ENCODE measurements at places on chromosomes 4 and X.

DNA sequence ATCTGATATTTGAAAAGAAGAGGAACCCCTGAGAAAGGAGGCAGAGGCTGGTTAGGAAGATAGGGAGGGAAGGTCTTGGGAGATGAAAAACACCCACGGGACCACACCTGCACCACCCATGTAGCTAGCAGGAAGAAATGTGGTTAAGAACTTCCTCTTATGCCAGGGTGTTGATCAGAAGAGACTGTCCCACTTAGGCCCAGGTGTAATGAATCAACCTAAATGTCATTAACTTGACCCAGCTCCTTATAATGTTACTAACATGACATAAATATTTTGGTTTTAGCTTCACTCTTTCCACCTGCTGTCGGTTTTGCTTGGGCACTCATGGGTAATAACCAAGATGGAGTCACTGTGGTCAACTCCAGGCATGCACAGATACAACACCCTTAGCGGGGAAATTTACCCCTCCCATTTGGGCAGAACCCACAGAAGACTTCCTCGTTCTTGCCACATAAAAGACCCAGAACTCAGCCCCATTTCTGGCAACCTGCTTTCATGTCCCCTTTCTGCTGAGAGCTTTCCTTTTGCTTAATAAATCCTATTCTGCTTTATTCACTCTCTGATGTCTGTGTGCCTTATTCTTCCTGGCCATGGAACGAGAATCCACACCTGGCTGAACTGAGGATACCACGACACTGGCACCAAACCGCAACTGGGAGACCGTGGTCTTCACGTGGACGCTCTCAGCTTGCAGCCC is 46.8 kb downstream of the ZNF141 start:
- no peak for DNase-seq

DNA sequence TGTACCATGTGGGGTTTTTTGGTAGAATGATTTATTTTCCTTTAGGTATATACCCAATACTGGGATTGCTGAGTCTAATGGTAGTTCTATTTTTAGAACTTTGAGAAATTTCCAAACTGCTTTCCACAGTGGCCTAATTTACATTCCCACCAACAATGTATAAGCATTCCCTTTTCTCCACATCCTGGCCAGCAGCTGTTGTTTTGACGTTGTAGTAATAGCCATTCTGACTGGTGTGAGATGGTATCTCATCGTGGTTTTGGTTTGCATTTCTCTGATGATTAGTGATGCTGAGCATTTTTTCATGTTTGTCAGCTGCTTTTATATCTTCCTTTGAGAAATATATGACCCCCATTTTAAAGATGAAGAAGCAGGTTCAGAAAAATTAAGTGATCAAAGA is 153.7 kb downstream of the CBR4 start:
- DNase-seq, result no peak

DNA sequence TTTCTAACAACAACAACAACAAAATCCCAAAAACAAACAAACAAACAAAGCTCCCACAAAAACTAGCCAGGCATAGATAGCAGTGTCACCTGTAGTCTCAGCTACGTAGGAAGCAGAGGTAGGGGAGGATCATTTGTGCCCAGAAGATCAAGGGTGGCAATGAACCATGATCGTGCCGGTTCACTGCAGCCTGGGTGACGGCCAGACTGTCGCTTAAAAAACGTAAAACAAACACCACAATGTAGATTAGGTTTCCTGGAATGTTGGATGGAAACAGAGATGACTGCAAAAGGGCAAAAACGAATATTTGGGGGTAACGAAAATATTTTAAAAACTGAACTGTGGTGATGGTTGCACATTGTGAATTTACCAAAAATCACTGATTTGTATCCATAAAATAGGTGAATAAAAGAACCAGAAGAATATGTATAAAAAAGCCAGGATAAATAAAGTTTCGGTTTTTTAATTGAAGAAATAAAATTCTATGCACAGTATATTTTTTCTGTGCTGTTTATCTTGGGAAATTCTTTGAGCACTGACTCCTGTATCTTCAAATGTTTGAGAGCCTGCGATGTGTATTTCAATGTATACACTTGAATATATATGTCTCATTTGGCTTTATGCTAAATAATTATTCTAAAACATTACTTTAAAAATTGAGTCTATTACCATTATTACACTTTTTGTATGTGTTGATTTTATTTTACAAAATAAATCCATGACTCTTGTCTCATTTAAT is 1477.0 kb downstream of the PCDH7 start:
- DNase-seq, result peak; percentile 85

- no peak for DNase-seq
Observed at GRCh38 chr4:170705907-170706306, 616.2 kb upstream of the AADAT start.

DNA sequence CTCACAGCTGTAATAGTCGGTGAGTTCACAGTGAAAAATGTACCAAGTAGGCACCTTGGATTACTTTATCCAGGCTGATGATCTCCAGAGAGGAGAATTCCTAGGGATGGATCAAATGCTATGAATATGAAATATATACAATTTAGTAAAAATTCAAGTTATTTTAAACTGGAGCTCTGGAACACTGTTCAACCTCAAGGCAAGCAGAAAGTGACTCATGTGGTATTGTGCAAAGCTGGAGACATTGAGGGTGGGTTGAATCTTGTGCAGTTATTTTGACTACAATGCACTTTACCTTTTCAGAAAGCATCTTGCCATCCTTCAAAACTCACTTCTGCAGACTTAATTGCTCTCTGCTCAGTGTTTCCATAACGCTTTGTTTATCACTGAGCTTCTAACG is 43.4 kb downstream of the OSTC start:
- DNase-seq, result no peak

GRCh38 chr4:70681704-70682103 is 6.6 kb upstream of the UTP3 start:
- DNase-seq, result no peak

DNA sequence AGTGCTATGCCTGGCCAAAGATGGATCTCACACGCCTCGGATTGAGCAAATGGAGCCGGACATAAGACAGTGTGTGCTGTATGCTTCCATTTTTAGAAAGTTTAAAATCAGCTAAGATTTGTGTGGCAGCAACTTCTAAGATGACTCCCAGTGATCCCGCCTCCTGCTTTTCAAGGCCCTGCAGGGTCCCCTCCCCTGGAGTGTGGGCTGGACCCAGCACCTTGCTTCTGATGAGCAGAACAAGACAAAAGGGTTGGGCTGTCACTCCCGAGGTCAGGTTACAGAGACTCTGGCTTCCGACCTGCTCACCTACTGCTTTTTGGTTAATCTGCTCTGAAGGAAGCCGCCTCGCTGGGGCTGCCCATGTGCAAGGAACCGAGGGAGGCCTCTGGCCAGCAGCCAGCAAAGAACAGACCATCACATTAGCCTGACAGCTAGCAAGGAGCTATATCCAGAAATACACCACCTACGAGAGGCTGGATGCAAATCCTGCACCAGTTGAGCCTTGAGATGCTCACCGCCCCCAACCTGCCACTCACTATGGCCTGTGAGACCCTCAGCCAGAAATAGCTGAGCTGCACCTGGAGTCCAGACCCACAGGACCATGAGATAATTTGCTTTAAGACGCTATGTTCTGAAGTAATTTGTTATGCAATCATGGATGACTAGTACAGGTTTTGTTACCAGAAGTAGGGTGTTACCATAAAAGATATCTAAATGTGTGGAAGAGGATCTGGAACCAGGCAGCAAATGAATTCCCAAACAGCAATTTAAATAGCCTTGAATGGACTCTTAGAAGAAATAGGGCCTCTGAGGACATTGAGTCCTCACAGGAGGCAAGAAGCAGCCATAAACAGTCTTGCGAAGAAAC is 47.6 kb downstream of the CRMP1 start:
- no peak for DNase-seq

DNA sequence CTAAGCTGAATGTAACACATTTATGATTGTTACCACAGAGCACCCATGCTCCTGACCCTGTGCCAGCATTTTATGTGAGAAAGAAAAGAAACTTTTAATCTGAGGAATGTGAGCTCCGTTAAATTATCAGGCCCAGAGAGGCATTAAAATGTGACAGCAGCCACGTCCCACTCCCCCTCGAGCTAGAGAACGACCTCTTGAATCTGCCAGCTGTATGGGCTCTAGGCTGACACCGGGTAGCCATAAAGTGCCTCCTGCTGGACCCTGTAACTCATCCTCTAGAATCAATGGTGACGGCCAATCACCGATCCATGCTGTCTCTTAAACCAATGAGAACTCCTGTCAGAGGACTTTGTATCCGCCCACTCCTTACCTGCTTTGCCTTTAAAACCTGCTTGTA is 110.2 kb upstream of the ADRA2C start:
- no peak for DNase-seq

GRCh38 chr4:182019148-182019652 is 224.0 kb upstream of the TENM3 start:
- no peak for DNase-seq

DNA sequence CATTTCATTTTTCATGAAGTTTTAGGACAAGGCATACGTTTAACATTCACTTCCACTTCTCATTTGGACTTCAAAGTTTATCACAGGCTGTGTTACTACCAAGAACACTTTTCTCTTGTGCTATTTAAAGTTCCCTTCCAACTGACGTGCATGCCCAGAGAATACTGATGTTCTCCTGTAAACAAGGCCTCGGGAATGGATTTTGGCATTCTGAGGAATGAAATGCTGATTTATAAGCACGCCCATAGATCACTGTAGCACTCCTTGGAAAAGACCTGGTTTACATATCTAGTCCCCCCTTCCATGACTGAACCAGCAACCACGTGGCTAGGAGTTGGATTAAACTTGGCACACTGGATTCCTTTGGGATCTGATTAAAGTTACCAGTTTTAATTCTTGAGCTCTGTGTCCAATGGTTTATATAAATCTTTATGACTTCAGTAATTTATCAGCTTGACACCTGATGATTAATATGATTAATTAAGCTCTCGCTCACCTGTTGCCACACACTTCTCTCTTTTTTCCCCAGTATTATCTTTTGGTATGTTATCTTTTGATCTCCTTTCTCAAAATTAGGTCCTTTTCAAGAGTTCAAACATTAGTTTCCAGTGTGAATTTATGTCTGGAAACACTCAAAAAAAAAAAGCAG is 122.4 kb upstream of the HAND2 start:
- DNase-seq, result no peak

- no peak for DNase-seq
Observed at GRCh38 chrX:1741816-1742394, 127.0 kb downstream of the ASMT start.

GRCh38 chrX:155333544-155334100 is 792 bp downstream of the CLIC2 start:
- DNase-seq, result no peak

- no peak for DNase-seq
Observed at GRCh38 chrX:103309860-103310554, 783 bp downstream of the BEX2 start.

GRCh38 chr4:146335763-146336409 is 121.5 kb downstream of the REELD1 start:
- peak; percentile 18 for DNase-seq

DNA sequence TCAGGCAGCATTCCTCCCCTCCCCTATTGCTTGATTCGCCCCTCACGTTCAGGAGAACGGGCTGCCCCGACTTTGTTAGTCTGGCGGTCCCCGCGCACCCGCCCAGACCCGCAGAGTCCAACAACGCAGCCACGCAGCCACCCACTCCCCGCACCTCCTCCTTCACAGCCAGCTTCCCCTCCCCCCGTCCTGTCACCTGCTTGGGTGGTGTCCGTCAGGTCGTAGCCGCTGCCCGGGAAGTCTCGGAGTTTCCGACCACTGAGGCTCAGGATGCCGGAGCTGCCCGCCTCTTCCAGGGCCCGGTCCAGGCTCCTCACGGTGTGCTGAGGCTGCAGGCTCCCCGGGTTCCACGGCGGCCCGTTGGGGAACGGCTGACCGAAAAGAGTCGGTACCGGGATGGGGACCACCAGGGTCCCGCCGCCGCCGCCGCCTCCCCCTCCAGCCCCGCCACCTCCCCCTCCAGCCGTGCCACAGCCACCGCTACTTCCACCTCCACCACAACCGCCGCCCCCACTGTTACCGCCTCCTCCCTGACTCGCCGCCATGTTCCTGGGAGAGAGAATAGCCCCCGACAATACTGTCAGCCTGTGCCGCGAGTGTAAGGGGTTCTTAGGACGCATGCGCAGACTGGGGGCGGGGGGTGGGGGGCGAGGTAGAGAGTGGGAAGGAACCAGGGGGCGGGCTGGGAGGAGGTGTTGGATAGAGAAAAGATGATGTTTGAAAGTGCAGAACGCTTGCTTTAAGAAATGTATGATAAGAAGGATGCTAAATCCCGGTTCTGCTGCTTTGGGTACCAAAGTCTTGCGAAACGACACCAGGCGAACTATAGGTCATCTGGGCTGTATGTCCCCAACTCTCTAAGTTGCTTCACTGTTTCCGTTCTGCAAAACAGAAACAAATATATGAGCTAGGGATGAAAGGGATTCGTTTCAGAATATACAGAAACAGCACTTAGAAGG is at the start of gene LRCH2:
TSS of gene LRCH2 (minus strand) at position 600 of the 959 bp plus-strand sequence. CDS start at position 545, 55 bp downstream.
- DNase-seq, result no peak

- DNase-seq, result no peak
Observed at GRCh38 chr4:160319868-160320260, 1217.0 kb downstream of the RAPGEF2 start.

DNA sequence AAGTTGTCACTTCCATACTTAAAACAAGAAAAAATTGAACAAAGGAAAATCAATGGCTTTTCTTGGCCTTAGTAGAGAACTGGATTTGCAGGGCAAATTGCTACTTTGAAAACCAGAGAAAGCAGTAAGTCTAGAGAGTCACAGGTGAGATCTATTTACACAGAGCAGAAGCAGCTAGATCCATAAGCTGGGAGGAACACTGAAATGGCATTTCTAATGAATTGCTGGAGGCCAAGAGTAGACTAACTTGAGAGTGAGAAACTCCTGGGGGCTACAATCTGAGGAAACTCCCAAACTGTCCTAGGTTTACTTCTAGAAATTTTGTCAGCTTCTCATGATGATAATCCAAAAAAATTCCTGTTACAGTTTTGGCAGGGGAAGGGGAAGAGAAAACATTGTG is 133.3 kb downstream of the SPCS3 start:
- DNase-seq, result no peak

- DNase-seq, result no peak
Observed at GRCh38 chr4:74660866-74661265, 133.5 kb downstream of the BTC start.

- DNase-seq, result no peak
Observed at GRCh38 chr4:1855333-1856070, 454 bp downstream of the LETM1 start.

- DNase-seq, result no peak
Observed at GRCh38 chr4:59971952-59972351, 1228.2 kb upstream of the ADGRL3 start.

DNA sequence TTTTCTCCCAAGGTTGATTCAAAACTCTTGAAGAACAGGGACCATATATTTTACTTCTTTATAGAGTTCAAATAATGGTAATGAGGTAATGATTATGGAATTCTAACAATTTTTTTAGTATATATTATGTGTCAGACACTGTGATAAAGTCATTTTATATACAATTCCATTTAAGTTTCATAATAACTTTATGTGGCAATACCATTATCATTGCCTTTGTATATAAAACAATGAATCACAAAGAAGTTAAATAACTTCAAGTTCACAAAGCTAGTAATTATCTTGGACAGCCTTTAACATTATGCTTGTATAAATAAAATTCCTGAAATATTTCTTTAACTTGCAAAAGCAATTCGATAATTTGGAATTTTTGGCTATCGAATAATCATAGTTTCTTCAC is 20.6 kb downstream of the MAGEC1 start:
- DNase-seq, result no peak

GRCh38 chrX:48848847-48849246 is 13.4 kb upstream of the PCSK1N start:
- DNase-seq, result no peak

- peak; percentile 45 for DNase-seq
Observed at GRCh38 chrX:53481816-53482465, 47.8 kb upstream of the HSD17B10 start.

GRCh38 chr4:41067369-41067768 is 147.0 kb downstream of the APBB2 start:
- DNase-seq, result no peak
